GM12878 (cell line): ENCODE measurements at places on chromosomes 16 and 17. TPM values are rescaled to one million over a fixed set of nuclear protein-coding genes. Genes with fewer than 3 reads are reported as not detected.

Gene ADAMTS18
- not detected in 2 replicates for polyA plus RNA-seq

Gene CA7
- not detected in 2 replicates for polyA plus RNA-seq

Gene CNTNAP4
- polyA plus RNA-seq = 0.51 and 0.77 TPM in 2 replicates

Gene TTYH2
- 5.1 and 6.7 TPM in 2 replicates for polyA plus RNA-seq

Gene HMOX2
- 85.7 and 91.2 TPM in 2 replicates for polyA plus RNA-seq

Gene MGAT5B
- polyA plus RNA-seq = not detected in 2 replicates

Gene KRTAP3-1
- not detected in 2 replicates for polyA plus RNA-seq

Gene TEX14
- polyA plus RNA-seq = 0.15 and 0.21 TPM in 2 replicates

Gene CLEC18A
- 0.09 TPM in 1 of 2 replicates, not detected in the other for polyA plus RNA-seq

Gene ASIC2
- not detected in 2 replicates for polyA plus RNA-seq

Gene C16orf86
- 1.3 and 3.2 TPM in 2 replicates for polyA plus RNA-seq

Gene SGCA
- 0.42 TPM in 1 of 2 replicates, not detected in the other for polyA plus RNA-seq

Gene SLFN13
- polyA plus RNA-seq = 44.9 and 61.7 TPM in 2 replicates
